ENCODE measurements at places on chromosomes 12 and 14. TPM values are rescaled to one million over a fixed set of nuclear protein-coding genes. Genes with fewer than 3 reads are reported as not detected.
A peak's percentile ranks its signal among the peaks of the same experiment; 100 is the strongest.

DNA sequence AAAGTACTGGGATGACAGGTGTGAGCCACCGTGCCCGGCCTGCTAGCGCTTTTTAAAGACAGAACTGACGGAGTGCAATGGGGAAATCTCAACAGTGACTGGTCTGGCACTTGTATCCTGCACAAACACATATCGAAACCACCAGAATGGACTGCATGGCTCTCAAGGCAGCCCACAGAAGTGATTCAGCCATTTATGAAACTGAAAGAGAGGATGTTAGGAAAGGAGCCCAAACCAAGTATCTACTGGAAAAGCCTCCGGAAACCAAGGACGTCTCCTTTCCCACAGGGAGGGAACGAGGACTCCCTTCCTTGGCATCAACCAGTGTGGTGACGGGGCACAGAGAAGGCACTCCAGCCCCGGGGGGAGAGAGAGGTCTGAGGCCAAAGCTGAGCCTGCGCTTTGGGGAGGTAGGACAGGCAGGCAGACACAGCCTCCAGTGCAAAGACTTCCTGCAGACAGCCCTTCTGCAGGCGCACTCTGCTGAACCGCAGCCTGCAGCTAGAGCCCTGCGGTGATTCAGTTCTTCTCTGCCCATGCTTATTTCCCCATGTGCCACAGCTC, 16.5 kb downstream of the SLC15A4 start:
- H3K27me3 ChIP-seq, result no peaks in the 10 kb centered on the region
- no peak overlapping the region for H3K27ac ChIP-seq
- H3K4me3 ChIP-seq, result no peak overlapping the region
- peaks cover 40% of the 10 kb centered on the region for H3K36me3 ChIP-seq
- DNase-seq, result no peak

GRCh38 chr12:102690253-102690652, 209.9 kb upstream of the IGF1 start:
- no peak overlapping the region for H3K4me3 ChIP-seq
- no peaks in the 10 kb centered on the region for H3K4me1 ChIP-seq

The PRKCH gene
- 318 TPM for total RNA-seq

DNA sequence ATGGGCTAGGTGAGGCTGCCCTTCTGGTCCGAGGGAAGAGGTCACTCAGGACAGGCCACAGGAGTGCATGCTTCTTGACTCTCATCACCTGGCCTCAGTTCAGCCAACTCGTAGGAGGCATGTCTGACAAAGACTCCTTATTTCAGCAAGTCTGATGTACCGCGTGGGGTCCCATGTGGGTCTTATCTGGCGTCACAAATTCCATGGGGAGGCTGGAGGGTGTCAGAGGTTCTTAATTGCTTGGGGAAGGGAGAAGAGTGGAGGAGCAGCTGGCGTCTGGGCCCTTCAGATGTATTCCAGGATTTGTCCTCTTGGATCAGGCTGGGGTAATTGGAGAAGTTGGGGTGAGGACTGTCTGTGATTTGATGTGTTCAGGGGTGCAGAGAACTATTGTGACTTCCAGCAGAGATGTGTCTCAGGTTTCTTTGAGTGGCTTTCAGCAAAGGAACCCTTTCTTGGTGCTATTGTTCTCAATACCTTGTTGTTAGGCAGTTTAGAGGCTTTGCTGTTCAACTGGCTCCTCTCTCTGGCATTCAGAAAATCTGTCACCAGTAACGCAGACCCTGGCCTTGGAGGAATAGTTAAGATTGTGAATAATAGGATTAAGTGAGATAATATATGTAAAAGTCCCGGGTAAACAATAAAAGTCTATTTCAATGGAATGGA, 60.1 kb downstream of the SUSD6 start:
- H3K4me3 ChIP-seq, result no peak overlapping the region
- peak overlapping the region; percentile 38 for H3K27ac ChIP-seq
- no peak for DNase-seq

The PRDM4 gene
- total RNA-seq, result 28.3 TPM

DNA sequence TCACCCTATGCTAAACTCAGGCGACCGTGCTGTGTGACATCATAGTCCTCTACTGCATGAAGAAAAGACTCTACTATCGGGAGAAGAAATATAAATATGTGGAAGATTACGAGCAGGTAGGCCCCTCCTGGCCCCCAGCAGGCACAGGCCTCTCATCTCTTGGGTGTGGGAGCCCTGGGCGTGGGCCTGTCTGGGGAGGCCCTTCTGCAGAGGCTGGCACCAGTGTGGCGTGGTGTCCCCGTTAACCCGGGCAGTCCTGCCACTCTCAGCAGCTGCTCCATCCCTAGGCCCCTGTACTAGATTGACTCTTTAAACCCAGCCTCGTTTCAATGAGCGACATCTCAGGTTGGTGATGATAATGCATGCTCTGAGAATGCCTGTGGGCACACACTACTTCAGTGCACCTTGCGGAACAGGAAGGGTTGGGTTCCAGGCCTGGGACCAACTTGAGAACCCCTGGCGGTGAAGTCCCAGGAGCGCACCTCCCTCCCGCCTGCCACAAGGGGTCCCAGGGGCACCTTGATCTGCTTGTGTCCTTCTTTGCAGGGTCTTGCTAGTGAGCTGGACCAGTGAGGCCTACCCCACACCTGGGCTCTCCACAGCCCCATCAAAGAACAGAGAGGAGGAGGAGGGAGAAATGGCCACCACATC, 23.2 kb downstream of the P2RX4 start:
- H3K4me3 ChIP-seq, result no peak overlapping the region
- no peak overlapping the region for H3K27ac ChIP-seq
- no peaks in the 10 kb centered on the region for H3K27me3 ChIP-seq
- no peak for DNase-seq
- peaks cover 19% of the 10 kb centered on the region for H3K4me1 ChIP-seq
- H3K36me3 ChIP-seq, result peaks cover 30% of the 10 kb centered on the region

The ZNF891 gene
- total RNA-seq, result 3.9 TPM

The LRRK2 gene
- total RNA-seq, result 0.64 TPM

DNA sequence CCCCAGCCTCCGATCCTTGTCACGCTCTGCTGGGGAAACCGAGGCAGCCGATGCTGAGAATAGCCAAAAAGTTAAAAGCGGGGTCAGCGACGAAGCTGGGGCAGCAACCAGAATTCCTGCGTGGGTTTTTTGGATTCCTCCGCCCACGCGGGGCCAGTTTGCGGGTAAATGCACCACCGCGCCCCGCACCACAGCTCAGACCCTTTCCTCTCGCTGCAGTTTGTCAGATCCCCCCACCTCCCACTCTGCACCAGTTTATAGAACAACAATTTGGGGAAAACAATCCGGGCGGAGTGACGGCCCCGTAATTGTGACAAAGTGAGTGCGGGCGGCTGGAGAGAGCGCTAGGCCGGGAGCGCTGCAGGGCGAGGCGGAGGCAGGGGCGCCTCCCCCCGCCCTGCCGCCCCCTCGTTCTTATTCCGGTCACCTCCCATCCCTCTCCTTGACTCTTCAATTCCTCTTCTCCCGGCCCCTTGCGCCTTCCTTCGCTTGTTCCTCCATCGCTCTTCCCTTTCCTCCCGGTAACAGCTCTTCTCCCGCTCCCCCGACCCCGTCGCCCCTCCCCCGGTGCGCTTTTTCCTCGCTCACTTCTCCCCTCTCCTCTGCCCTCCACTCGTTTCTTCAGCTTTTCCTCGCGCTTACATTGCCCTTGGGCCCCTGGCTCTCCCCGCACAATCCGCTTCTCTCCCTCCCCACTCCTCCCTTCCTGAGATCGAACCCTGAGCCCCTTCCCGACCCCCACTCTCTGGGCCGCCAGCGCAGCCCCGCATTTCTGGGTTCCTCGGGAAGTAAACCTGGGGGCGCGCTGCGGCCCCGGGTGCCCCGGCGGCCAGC, 646 bp upstream of the DNAJC22 start:
- H3K4me3 ChIP-seq, result peak overlapping the region; percentile 81
- no peak for DNase-seq
- H3K36me3 ChIP-seq, result no peaks in the 10 kb centered on the region
- H3K27me3 ChIP-seq, result peaks cover 84% of the 10 kb centered on the region
- H3K4me1 ChIP-seq, result peaks cover 25% of the 10 kb centered on the region

- H3K36me3 ChIP-seq, result peaks cover 14% of the 10 kb centered on the region
- H3K4me1 ChIP-seq, result peaks cover 69% of the 10 kb centered on the region
- peak overlapping the region; percentile 68 for H3K4me3 ChIP-seq
Measured at GRCh38 chr12:9773216-9773877, 12.6 kb upstream of the CD69 start.

- H3K27ac ChIP-seq, result no peak overlapping the region
- peaks cover 14% of the 10 kb centered on the region for H3K27me3 ChIP-seq
- no peaks in the 10 kb centered on the region for H3K4me1 ChIP-seq
- no peak overlapping the region for H3K4me3 ChIP-seq
- no peak for DNase-seq
- H3K36me3 ChIP-seq, result no peaks in the 10 kb centered on the region
Measured at GRCh38 chr14:63039866-63040265, 5.4 kb downstream of the KCNH5 start.

- peaks cover 78% of the 10 kb centered on the region for H3K27me3 ChIP-seq
- H3K4me1 ChIP-seq, result peaks cover 4% of the 10 kb centered on the region
- peaks cover 1% of the 10 kb centered on the region for H3K36me3 ChIP-seq
- DNase-seq, result peak; percentile 45
- H3K4me3 ChIP-seq, result peak overlapping the region; percentile 72
- peak overlapping the region; percentile 11 for H3K27ac ChIP-seq
Measured at GRCh38 chr12:62631471-62632410, 165.1 kb downstream of the MON2 start.

DNA sequence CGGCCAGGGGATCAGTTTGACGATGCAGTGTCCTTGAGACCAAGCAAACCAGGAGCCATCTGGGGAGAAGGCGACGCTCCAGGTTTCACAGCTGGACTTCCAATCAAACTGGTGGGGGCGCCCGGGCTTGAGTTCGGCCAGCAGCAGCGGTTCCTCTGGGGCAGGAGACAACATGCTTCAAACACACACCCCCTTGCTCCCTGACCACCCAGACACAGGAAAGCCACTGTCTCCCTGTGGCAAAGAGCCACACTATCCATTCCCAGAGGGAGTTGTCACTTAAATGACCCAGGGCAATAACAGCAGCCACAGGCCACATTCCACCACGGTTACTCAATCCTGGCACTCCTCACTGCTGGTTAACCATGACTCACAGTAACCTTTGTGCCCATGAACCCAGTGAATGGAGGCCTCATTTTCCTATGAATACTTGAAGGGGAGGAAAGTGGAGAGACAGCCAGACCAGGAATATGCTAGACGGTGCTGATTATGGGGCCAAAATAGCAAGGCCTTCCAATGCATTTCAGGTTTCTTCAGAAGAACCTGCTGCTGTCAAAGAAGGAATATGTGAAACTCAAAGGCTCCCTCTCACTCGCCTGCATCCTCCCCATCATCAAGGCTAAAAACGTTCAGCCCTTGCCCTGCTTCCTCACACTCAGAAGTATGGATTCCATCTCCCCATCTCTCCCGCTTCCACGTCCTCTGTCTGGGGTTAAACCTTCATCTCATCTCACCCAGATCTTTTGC, 8.5 kb downstream of the WSB2 start:
- H3K27me3 ChIP-seq, result no peaks in the 10 kb centered on the region
- peaks cover 13% of the 10 kb centered on the region for H3K4me1 ChIP-seq
- no peak overlapping the region for H3K27ac ChIP-seq
- peaks cover 29% of the 10 kb centered on the region for H3K36me3 ChIP-seq
- no peak overlapping the region for H3K4me3 ChIP-seq

DNA sequence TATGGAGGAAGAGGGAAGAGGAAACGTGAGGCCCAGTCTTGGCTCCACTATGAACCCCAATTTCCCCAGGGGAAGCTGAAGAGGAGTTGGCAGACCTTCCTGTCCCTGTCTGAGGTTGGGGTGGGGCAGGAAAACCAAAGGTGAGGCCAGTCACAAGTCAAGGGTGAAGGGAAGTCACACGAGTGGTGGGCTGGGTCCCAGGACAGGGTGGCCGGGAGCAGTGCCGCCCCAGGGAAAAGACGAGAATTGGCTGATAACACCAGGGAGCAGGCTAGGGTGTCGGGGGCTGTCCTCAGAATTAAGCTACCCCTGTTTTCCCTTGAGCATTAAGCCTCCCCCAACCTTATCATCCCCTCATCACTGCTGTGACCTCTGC, 3.1 kb downstream of the VDR start:
- H3K27ac ChIP-seq, result peak overlapping the region; percentile 48
- H3K4me3 ChIP-seq, result peak overlapping the region; percentile 64
- H3K36me3 ChIP-seq, result peaks cover 17% of the 10 kb centered on the region
- H3K27me3 ChIP-seq, result peaks cover 14% of the 10 kb centered on the region
- peaks cover 66% of the 10 kb centered on the region for H3K4me1 ChIP-seq

DNA sequence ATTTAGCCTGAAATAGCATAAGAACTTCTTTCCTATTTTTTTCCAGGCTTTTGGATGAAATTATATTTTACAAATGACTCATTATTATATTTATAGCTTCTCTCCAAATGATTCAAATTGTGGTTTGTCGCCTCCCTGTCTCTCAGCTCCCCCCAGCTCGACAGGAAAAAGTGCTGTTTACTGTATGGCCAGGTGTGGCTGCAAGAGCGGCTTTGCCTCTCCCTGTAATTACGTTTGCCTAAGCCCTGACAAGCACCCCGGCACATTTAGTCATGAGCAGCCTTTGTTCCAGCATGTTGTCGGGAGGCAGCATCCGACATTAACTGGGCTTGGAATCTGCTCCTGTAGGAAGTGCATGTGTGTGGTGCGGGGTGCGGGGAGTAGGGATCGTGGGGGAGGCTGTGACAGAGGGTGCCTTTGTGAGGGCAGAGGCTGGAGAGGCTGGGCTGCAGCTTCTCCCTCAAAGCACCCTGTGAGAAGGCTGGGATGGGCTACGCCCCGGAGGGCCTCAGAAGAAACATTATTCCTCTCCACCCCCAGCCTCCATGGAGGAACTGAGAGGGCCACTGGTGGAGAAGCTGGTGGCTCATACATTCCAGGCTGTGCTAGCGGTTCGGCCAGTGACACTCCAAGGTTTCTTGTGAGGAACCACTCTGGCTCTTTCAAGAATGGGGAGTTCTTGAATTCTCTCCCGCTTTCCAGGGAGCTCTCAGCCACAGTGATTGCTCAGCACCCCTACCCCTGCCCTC, 42.1 kb upstream of the CTDSP2 start:
- peak overlapping the region; percentile 15 for H3K27ac ChIP-seq
- DNase-seq, result no peak
- H3K27me3 ChIP-seq, result no peaks in the 10 kb centered on the region
- peaks cover 3% of the 10 kb centered on the region for H3K4me1 ChIP-seq

- H3K27me3 ChIP-seq, result no peaks in the 10 kb centered on the region
- no peak overlapping the region for H3K4me3 ChIP-seq
- no peaks in the 10 kb centered on the region for H3K4me1 ChIP-seq
- peaks cover 7% of the 10 kb centered on the region for H3K36me3 ChIP-seq
Measured at GRCh38 chr14:76235628-76236027, 83.9 kb downstream of the GPATCH2L start.

- DNase-seq, result no peak
- no peaks in the 10 kb centered on the region for H3K36me3 ChIP-seq
- H3K27me3 ChIP-seq, result no peaks in the 10 kb centered on the region
- H3K4me3 ChIP-seq, result no peak overlapping the region
- H3K4me1 ChIP-seq, result no peaks in the 10 kb centered on the region
Measured at GRCh38 chr14:45698462-45699134, 445.6 kb upstream of the MIS18BP1 start.

- H3K4me1 ChIP-seq, result peaks cover 10% of the 10 kb centered on the region
- DNase-seq, result no peak
- H3K4me3 ChIP-seq, result no peak overlapping the region
- H3K27ac ChIP-seq, result no peak overlapping the region
Measured at GRCh38 chr12:110600254-110600653, 13.7 kb upstream of the TCTN1 start.

- no peak overlapping the region for H3K27ac ChIP-seq
- no peaks in the 10 kb centered on the region for H3K4me1 ChIP-seq
- H3K36me3 ChIP-seq, result peaks cover 19% of the 10 kb centered on the region
- DNase-seq, result no peak
Measured at GRCh38 chr12:45303945-45304344, 88.0 kb downstream of the ANO6 start.

The CISTR gene
- total RNA-seq, result not detected

GRCh38 chr14:67589204-67589770, 10.8 kb downstream of the PIGH start:
- no peak overlapping the region for H3K4me3 ChIP-seq
- no peaks in the 10 kb centered on the region for H3K27me3 ChIP-seq
- no peak overlapping the region for H3K27ac ChIP-seq
- peaks cover 8% of the 10 kb centered on the region for H3K36me3 ChIP-seq
- DNase-seq, result no peak
- no peaks in the 10 kb centered on the region for H3K4me1 ChIP-seq

Data from activated naive CD8-positive, alpha-beta T cell treated with anti-CD3 and anti-CD28 coated beads, Interleukin-2, amount 10 ng/mL, durations not matched to agents 7 days and 5 days (primary cell).